ENCODE measurements at places on chromosomes 6 and 20.

- DNase-seq = no peak
Observed at GRCh38 chr6:80793411-80793810, 686.9 kb downstream of the BCKDHB start.

DNA sequence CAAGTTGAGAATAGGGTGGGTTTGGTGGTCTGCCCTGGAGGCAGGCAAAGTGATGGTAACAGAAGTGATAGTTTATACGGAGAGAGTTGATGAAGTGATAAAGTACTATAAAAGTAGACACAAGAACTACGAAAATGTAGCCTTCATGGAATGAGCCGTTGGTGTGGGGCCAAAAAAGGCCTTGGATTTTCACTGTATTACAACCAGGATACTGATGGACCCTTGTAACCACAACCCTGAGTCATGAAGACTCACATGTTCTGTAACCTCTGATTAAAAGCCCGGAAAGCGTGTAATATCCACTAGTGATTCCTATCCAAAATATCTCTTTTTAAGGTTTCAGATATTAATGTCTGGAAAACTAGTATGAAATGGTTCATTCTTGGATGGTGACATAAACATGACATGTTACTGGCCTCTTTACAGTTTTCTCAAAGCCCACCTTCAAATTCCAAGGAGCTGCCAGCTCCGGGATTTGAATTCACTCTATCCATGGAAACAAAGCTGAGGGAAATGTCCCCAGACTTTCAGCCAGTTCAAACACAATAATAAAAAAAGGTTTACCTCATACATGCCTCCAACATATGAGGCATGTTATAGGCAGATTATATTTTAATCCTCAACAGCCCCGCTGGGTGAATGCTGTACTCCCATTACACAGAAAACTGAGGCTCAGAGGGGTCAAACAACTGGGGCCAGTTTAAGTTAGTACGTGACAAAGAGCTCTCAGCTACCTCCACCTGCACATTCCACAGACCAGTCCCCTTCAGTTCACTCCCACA, 55.4 kb downstream of the MRPL14 start:
- no peak for DNase-seq

DNA sequence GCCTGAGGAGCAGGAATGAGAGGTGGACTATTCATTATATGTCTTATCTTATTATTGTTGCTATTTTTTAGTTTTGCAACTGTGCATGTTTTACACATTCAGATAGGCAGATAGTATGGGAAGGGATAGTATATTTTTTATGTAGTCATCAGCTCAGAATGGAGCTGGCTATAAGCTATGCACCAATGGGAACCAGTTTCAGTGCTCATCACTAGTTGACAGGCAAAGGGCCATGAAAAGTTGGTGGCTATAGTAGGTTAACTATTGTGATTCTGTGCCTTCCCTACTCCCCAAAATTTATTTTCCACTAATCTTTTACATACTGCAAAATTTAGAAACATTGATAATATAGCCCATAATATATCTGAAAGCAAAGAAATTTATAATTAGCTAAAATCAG, 5.3 kb upstream of the UBD start:
- DNase-seq = no peak

GRCh38 chr6:142927271-142927580, 17.8 kb downstream of the HIVEP2 start:
- DNase-seq = no peak

DNA sequence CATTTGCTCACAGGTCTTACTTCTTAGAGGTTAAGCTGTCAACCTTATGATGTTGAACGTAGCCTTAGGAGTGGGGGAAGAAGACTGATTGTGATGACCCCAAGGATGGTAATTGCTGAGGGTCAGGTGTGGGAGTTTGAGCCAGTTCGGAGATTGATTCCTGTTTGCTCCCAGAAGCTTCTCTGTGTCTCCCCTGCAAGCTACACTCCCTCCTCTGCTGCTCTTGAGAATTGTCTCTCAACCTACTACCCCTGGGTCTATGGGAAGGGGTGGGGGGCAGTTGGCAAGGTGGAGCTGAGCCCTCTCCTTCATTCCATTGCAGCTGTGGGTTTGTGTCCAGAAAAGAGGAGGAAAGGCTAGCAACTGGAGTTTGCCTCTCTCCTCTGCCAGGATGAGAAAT, 113.8 kb downstream of the PLEKHG1 start:
- no peak for DNase-seq

DNA sequence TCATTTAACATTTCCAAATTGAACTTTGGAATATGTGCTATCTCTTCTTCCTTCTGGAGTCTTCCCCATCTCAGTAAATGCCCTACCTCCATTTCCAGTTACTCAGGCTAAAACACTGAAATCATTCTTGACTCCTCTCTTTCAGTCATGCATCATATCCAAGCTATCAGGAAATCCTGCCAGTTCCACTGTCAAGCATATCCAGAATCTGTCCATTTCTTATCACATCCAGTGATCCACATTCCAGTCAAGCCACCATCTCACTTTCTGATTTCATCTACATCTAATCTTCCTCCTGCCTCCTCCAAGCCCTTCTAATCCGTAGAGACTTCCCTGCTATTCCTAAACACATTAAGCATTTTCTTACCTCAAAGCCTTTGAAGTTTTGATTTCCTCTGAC, 15.3 kb upstream of the TBC1D32 start:
- DNase-seq = no peak

GRCh38 chr6:15741405-15741804, 78.6 kb upstream of the DTNBP1 start:
- no peak for DNase-seq

DNA sequence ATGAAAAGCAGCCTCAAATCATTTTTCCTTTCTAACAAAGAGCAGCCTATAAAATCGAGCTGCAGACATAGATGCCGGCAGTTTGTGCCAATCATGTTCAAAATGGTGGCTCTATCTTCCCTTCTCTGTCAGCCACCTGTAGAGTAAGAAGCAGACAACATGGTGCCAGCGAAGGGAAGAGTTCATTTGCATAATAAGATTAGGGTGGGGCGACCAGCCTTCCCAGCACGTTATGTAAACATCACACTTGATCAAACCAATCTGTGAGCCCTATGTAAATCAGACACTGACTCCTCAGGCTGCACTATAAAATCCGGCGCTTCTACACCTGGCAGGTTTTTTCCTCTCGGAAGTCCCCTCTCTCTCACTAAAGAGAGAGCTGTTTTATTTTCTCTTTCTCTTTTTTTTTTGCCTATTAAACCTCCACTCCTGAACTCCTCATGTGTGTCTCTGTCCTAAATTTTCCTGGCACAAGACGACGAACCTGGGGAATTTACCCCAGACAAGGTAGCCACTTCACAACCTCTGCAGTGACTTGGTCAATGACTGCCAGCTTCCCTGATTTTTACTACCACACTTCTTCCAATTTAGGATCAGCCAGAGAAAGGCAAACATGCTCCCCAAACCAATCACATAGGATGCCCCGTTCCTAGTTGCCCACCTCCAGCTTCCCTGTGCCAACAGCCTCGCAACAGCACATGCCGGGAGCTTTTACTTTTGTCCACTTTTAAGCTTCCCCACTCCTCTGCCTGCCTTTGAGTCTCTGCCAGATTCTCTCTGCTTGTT, 12.9 kb downstream of the TPMT start:
- DNase-seq = no peak

DNA sequence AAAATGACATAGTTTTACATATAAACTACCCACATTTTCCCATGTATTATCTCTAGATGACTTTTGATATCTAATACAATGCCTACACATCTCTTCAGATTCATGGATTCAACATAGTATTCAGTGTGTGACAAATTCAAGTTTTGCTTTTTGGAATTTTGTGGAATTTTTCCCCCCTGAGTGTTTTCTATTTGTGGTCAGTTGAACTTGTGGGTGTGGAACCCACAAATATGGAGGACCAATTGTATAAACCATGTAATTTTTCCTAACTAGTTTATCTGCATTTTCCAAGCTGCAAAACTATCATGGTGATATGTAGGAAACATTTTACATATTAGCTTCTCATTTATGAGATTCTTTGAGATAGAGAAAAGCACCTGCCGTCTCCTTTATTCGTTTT, 374.3 kb upstream of the SOX4 start:
- no peak for DNase-seq

DNA sequence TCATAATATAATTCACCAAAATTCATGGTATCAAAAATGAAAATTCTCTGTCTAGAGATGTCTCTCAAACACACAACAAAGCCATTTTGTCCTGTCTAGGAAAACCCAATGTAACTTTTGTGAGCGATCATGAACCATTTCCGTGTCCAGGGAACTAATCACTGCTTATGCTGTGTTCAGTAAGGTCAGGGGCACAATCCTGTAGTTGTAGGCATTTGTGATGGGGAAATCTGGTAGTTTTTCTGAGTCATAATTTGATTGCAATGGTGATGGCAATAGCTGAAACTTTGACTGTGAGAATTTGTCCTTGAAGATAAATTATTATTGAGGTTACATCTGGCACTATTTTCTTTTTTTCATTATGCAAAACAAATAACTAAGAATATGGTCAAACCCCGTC, 21.0 kb upstream of the GCLC start:
- DNase-seq = no peak

- DNase-seq = peak; percentile 52
Observed at GRCh38 chr6:53263917-53264316, 84.8 kb downstream of the ELOVL5 start.

GRCh38 chr6:3857468-3858456, 8.6 kb downstream of the FAM50B start:
- no peak for DNase-seq

GRCh38 chr6:9405825-9406224, 970.5 kb upstream of the SLC35B3 start:
- no peak for DNase-seq

DNA sequence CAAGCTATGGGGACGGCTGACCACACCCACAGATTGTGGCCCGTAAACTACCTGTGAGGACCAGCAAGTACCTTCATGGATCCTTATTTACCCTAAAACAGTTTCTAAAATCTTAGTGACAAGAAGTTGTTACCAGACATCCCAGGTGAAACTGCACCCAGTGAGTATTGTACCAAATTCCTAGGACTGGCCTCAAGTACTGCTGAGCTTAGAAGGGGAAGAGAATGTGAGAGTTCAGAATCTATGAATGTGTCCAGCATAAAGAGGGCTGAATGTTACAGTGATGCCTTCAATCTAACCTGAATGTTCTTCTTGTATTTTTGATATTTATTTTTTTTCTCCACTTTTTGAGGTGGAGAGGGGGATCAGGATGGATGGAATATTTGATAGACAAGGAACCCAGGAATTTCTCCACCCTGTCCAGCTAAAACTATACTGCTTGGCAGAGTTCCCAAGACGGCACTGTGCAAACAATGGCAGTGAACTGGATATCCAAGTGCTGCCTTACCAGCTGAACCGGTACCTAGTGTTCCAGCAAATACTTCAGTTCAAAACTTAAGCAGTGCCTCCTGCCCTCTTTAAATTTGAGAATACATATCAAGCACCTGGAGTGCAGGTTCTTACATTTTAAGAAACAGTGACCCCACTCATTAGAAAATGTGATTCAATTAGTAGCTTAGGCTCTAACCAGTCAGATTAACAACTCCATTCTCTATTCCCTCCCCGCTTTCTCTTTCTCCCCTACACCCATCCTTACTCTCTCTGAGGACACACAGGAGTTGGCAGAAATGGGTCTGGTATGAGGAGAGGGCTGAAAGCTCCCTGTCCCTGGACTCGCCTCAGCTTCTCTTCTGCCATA, 427.3 kb upstream of the FLRT3 start:
- DNase-seq = no peak

DNA sequence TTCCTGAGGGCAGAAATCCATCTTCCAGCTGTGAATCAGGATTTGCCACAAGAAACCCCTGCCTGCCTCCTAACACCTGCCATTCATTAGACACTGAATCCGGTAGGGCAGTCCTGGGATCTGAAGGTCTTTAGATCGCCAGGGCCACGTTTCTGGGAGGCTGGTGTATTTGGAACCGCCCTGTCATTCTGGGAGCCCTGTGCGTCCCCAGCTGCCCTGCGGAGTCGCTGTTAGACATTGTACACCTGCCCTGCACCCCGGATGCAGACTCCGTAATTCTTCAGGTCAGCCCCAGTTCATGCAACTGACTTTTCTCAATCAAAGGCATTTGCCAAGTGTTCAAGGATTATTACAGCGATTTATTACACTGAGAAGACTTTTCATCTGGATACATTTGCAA, 193.2 kb downstream of the TBC1D7 start:
- DNase-seq = no peak

DNA sequence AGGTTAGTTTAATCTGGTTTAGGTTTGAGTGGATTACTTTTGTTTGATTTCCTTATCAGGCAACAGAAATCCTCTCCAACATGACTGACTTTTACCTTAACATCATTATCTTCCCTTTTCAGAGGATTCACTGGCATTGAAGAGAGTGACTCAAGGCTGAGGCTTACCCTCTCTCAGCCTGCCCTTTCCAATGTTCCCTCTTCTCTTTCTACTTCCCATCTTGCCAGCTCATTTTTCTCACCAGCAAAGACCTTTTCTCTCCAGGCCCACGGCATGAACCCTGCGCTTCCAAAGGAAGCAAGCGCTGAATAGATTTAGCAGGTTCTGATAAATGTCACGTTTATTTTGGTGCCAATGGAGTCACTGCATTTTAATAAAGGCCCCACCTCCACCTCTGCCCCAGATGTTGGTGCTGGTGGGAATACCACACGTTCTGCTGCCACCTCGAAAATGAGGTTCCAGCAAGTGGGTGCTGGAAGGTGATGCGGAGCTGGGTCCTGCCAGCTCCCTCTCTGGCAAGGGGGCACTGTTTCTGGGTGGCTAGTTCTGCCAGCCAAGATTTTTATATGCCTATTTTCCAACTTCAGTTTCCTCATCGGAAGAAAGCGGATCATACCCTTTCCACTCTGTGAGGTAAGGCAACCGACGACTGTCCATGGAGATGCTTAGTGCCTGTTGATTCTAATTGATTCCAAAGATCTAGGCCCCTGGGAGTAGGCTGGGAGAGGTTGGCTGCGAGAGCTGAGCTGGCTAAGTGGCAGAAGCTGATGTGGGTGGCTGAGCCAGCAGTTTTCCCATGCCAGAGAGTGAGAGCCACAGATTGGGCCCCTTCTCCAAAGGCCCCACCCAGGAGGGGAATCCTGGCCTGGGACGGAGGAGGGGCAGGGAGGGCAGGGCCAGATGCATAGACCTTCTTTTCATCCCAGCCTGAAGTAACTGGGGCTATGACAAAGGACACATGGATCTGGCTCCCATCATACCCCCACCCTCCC, 87.7 kb upstream of the MAFB start:
- DNase-seq = no peak

DNA sequence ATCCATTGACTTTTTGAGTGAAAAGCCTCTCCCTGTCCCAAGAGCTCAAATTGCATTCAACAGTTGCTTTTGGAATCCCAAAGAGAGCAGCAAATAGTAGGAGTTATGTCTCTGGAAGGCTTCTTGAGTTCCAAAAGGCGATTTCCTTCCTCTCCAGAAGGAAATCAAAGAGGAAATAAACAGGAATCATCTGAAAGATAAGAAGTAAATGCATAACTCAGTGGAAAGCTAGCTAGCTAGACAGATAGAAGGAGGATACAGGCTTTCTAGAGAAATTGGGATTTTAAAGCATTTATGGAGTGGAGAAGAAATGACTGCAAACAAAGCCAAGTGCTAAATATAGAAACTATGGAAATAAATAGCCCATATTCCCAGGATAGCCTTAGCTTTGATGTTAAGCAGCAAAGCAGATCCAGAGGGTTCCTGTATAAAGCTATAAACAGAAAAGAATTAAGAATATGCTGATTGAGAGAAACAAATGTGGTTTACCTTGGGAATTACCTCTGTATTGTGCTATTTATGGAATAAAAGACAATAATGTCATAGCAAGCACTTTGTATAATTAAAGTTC, 214.7 kb downstream of the PLCB1 start:
- no peak for DNase-seq

GRCh38 chr6:158568549-158568948, 8.7 kb downstream of the TMEM181 start:
- DNase-seq = no peak

- no peak for DNase-seq
Observed at GRCh38 chr6:97086781-97087180, 162.3 kb downstream of the KLHL32 start.
